ENCODE measurements at places on chromosomes 6 and 20.
A peak's percentile ranks its signal among the peaks of the same experiment; 100 is the strongest.

DNA sequence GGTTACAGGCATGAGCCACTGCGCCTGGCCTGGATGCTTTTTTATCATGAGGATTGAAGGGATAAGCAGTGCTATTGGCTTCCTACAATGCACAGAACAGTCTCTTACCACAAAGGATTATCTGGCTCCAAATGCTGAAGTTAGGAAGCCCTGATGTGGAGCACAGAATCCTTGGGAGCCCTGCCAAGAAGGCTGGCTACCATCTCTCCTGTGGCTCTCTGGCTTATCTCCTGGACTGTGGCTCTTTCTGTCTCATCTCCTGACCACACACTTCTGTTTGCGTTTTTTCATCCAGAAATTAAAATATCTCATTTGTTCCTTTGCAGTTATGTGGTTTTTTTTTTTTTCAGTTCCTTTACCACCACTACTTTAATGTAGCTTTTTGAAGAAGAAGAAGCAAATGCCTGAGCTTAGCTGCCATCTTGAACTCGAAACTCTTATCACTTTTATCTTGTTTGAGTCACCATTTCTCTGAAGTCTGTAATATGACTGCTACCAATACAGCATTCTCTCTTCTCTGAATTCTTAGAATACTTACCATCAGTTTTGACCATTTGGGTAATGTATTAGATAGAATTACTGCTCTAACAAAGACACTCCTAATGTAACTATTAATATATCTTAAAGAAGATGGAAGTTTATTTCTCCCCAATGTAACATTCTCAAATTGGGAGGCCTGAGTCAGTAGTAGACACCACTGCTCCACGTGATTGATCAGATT, 1044.7 kb downstream of the KIF16B start:
- peak; percentile 25 for DNase-seq

DNA sequence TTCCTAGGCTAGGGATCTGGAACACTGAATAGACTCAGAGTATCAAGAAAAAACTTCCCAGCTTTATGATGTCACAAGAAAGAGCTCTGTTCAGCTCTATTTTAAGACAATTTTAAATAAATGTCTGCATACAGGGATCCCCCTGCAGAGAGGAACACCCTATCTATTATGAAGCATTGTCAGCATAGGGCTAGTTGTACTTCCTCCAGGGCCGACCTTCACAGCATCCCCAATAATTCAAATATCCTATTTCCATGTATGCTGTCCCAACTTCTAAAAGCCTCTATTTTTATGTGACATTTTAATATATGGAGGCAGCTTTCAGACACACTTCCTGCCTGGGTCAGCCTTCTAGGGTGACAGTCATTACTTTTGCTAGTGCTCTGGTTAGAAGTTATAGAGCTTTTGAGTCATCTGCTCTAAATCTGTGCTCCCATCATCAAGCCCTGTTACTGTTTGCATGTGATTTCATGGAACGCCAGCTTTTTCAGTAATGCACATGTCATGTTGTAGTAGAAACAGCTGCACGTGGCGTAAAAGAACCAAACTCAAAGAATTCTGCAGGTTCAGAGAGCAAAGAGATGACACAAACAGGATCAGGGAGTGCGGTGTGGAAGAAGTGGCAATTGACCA, 189.2 kb downstream of the ADGB start:
- DNase-seq, result no peak

DNA sequence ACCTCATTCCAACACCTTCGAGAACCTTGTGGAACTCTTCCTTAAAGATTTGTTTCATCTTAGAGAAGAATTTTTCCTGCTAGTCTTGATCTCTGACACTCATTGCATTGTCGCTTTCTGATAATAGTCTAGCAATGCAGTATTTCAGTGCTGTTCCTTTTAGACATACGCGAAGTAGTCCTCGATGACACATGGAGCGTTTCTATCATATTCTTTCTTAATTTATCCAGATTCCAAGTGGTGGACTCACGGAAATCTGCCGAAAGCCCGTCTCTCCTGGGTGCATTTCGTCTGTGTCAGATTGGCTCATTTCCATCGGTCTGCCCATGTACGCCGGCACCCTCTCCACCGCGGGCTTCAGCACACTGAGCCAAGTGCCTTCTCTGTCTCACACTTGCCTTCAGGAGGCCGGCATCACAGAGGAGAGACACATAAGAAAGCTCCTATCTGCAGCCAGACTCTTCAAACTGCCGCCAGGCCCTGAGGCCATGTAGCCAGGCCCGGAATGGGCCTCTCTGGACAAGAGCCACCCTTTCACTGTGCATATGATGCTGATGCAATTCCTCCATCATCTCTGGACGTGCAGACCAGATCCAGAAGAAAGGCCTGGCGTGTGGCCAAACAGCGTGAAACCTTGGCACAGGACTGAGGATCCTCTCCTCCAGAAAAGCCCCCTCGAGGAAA, 198.6 kb upstream of the UST start:
- no peak for DNase-seq

DNA sequence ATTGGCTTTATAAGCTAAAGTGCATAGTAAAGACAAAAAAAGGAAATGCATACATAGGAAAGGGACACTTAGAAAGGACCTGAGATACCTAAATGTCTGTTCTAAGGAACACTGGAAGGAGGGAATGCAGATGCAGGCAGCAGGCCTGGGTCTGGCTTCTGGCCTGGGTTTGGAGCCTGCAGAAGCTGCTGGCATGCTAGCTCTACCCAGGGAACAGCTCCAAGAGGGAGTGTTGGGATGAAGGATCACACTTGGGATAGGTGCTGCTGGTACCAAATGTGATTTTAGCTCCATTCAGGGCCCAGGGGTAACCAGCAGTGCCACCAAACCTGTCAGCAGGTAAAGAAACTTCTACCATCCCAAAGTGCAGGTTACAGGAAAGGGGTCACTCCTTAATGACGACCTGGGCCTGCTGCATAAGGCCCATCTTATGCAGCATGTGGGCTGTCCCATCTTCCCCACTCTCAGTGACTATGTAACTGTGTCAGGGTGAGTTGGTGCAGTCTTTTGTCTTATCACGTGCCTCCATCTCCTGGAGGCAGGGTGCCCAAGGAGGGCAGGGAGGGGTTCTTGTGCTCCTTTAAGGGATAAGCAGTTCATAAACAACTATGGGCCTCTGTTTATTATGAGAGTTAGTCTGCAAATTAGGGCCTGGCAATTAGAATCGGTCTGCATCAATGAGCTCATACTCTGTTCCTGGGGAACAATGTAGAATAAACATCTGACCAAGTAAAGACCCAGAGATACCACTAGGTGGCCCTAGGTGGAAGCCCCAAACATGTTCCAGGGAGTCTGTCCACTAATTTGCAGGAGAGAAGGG, 26.9 kb downstream of the DDX27 start:
- DNase-seq, result peak; percentile 12
